CD4-positive, alpha-beta T cell treated with Interferon alpha-2 for 1 hour (primary cell): ENCODE measurements at places on chromosomes 5 and 9.

DNA sequence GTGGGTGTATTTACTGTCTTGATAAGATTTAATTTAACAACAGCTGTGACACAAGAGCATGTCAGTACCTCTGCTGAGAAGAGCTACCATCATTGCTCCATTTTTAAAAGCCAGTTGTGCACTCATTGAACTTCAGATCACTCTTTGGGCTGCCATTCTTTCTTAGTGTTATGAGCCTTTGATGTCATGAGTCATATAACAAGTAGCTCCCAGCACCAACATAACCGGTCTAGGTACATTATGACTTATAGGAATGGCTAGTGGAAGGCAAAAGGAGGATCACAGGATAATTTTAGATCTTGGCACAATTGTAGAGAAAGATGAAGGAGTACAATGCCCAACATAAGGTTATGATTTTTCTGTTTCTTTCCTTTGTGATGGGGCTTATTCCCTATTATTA, 170.8 kb upstream of the FBN2 start:
- no peak for DNase-seq

- peak; percentile 74 for DNase-seq
Measured at GRCh38 chr9:35736201-35736633, 3.8 kb downstream of the CREB3 start.

DNA sequence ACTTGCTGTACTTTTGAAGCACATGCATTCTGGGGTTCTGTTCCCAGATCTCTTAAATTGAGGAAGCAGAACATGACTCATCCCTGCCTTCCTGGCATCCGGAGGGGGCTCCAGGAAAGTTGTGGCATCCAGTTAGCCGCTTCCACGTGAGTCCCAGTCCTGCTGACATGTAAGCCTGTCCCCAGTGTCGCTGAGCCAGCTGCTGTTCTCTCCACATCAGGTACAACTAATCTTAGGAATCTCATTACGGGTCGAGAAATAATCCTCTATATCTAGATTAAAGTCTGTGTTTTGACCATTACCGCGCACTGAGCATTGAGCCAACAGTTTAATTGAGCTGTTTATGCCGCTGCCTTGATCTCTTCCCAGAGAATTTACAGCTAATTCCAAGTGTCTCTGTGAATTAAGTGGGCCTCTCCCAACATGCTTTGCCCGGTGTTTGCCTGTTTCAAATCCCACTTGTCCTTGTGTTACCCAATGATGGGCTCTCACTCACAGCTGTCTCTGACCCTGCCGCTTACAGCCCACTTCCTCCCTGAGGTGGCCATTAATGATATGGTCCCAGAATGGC, 10.5 kb upstream of the SHB start:
- DNase-seq = peak; percentile 45

DNA sequence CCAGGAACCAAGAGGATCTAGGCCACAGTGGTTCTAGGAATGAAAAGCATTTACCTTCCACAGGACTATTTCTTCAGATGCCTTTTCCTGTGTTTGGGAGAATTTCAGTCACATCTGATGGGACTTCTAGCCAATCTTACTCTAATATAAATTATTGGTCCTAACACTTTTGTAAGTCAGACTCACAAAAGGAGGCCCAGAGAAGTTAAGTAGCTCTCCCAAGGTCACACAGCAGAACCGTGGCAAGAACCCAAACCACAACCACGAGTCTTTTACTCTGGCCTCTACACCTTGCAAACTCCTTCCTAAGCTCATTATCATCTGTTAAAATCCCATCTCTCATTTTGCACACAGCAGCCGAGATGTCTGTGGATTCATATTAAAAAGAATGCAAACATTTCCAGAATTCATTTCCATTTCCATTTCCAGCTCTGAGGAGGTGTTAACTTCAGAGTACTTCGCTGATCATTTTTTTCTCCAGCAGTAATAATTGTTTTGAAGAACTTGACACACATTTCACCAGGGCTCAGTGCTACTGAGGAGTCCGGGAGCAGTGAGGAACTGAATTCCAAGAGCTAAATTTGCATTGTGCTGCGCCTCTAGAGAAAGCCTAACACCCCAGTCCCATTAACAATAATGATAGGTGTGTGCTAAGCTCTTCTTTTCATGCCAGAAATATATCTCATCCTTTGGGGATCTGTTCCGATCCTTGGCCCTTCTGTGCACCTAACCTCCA, 168.1 kb downstream of the SEMA6A start:
- no peak for DNase-seq

- no peak for DNase-seq
Measured at GRCh38 chr5:77994943-77995342, 218.8 kb upstream of the TBCA start.

- DNase-seq = no peak
Measured at GRCh38 chr9:109278216-109278615, 42.6 kb downstream of the EPB41L4B start.

GRCh38 chr5:99765011-99765410, 770.2 kb upstream of the FAM174A start:
- no peak for DNase-seq

DNA sequence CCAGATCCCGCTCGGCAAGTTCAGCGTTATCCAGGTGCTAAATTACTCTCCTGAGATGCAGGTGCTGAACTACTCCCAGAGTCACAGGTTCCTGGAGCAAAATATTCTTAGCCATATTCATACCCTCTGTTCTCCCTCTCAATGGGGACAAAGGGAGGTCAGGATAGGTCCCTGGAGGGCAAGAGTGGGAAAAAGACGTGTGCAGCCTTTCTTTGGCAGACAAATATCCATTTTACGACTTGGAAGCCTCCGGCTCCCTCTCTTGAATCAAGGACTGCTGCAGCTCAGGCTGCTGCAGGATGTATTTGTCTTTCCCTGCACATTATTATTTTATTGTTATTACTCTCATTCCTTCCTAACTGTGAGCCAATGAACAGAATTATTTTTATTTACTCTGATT, 590.2 kb downstream of the NR2F1-AS1 start:
- no peak for DNase-seq

DNA sequence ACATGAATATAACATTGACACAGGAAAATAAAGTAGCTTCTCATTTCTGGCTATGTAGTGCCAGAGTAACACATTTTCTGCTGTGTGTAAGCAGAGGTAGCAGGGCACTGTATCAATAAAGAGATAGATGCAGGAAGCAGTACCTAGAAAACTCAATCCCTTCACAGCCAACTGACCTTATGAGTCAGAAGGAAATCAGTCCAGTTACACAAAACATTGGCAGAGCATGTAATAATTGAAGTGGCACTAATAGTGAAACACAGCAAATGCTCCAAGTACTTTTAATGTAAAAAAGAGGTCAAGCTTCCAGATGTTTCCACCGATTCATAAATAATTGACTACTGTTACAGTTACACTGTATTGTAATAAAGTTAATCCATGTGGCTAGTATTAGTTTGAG, 706.6 kb downstream of the EFNA5 start:
- DNase-seq = no peak

- no peak for DNase-seq
Measured at GRCh38 chr9:89631384-89631783, 26.6 kb downstream of the GADD45G start.

GRCh38 chr5:66659780-66660179, 63.6 kb downstream of the MAST4 start:
- no peak for DNase-seq

DNA sequence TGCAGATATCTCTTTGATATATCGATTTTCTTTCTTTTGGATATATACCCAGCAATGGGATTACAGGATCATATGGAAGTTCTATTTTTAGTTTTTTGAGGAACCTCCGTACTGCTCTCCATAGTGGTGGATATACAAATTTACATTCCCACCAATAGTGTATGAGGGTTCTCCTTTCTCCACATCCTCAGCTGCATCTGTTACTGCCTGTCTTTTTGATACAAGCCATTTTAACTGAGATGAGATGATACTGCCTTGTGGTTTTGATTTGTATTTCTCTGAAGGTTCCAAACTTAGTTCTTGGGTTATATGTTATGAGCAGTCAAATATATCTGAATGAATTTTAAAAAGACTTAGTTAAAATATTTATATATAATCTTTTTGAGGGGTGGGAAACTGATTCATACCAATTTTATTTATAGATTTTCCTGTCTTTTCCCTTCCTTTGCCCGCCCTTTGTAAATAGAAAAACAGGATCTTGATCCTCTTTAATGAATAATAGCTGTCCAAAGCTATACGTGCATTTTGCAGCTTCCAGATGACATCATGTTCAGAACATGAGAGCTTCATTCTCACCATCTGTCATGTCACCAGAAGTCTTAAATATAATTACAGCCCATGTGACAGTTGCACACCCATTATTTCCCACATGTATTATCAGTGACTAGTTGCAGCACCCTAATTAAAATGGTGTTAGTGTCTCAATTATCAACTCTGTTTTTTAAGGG, 6.2 kb upstream of the ARHGEF28 start:
- DNase-seq = no peak

DNA sequence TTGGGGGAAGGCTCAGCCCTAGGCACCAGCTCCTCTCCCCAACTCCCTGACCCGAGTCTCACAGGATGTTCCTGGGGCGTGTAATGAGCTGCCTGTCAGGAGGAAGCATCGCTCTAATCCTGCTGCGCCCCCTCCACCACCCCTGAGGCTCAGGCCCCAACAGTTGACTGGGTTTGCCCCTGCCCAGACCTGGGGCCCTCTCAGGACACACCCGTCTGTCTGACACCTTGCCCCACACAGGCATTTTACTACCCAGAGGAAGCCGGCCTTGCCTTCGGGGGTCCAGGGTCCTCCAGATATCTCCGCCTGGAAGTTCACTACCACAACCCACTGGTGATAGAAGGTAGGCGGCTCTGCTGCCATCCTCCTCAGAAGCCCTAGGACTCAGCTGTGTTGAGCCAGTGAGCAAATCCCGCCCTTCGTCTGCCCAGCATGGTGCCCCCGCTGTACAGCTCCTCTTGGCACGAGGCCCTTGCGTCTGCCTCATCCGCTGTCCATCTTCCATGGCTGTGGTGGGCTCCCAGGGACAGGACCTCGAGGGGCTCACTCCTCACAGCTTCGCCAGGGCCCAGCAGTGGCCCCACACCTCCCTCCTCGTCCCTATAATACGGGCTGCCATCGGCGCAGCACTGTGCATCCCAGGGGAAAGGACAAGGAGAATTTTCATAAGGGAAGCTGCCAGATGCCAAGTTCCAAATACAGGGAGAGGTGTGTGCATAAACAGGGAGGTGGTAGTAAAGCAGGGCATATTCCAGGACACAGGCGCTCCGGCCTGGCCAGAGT, 8.0 kb downstream of the DBH start:
- no peak for DNase-seq

DNA sequence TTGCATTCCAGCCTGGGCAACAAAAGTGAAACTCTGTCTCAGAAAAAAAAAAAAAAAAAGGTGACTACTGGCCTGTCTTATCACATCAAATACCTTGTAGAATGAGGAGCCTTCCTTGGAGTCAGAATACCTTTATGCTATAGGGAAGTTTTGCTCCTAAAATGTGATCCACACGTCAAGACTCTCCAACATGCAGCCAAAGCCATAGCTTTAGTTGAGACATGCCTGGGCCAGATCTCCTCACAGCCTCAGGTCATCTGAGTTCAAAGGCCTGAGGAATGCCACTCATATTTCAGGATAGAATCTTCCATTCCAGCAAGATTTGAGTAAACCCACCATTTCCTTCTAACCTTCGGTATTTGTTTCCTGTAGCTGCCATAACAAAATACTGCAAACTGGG, 13.7 kb upstream of the SOWAHA start:
- DNase-seq = no peak

DNA sequence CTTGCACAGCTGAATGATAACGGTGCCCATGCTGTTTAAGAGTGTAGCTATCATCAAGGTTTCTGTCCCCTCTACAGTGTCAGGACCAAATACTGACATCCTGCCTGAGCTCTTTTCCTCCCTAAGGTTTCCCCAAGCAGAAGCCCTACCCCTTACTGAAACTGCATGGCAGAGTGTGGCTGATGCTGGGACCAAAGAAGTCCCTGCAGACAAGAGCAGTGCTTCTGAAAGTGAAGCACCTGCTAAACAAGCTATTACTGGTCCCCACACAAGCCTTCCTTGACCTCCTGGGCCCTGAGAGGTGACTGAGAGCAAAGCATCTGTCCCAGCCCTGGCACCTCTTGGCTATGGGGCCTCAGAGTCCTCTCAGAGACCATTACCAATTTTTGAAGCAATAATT, 56.1 kb downstream of the CFAP90 start:
- no peak for DNase-seq

DNA sequence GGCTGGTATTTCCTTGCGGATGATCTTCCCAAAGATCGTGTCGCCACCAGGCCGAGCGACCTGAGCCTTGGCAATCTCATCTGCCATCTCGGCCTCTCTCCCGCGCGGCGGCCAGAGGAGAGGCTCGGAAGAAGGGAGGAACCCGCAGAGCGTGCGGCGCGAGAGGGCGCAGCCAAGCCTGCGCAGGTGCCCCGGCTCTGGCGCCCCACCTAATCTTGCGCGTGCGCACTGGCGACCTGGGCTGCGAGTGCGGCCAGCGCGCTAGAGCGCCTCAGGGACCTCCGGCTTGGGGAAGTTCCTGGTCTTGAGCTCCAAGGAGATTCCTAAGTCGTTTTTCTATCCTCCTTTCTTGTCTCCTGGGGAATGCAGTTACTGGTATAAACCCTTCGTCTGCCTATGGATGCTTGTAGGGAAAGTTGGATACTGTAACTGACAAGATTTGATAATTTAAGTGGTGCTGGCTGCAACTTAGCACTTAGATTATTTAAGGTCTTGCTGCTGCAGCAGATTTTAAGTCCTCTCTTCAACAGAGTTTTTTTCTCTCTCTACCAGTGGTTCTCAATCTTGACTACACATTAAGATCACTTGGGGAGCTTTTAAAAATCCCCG, at the start of gene HINT1:
TSS of gene HINT1 (minus strand) at position 138 of the 609 bp plus-strand sequence. CDS start at position 87, 51 bp downstream.
- DNase-seq = peak; percentile 93

DNA sequence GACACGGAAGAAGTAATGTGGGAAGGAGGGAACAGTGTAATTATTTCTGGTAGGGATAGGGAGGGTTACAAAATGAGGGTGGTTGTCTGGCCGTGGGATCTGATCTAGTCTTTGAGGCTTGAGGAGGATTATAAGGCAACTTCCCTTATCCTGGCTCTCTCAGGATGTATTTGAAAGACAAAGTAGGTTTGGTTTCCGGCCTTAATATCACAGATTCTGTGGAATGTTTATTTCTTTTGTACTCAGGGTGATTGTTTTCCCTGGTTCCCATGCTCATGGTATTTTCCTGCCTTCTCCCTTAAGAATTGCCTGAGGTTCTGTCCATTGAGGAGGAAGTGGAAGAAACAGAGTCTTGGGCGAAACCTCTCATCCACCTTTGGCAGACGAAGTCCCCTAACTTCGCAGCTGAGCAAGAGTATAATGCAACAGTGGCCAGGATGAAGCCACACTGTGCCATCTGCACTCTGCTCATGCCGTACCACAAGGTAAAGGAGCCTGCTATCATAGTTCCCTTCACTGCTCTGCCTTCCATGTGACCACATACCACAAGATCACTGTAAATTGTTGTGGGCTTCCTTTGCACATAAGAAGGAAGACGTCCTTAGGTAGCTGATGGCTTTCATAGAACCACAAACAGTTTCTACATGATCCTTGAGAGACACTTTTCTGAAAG, 253.8 kb downstream of the KDM4C start:
- no peak for DNase-seq

DNA sequence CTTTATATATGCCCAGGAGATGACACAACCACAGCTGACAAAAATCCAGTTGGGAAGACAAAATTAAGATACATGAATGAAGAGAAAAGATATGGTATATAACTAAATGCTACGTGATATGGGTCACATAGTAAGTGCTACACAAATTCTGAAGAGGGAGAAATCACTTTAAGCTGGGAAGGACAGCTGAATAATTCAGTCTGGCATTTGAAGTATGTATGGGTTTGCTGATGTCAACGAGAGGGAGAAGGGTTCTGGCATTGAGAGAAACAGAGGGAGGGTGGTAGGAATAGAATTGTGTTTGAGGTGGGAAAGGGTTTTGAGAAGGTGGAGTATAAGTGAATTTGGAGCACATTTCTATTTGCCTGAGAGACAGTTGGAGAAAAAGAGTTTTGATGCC, 6.7 kb upstream of the SLIT3 start:
- no peak for DNase-seq
